ENCODE measurements at places on chromosomes 1 and 21.
A peak's percentile ranks its signal among the peaks of the same experiment; 100 is the strongest.

- no peak for DNase-seq
Measured at GRCh38 chr1:200784576-200784975, 45.9 kb downstream of the CAMSAP2 start.

DNA sequence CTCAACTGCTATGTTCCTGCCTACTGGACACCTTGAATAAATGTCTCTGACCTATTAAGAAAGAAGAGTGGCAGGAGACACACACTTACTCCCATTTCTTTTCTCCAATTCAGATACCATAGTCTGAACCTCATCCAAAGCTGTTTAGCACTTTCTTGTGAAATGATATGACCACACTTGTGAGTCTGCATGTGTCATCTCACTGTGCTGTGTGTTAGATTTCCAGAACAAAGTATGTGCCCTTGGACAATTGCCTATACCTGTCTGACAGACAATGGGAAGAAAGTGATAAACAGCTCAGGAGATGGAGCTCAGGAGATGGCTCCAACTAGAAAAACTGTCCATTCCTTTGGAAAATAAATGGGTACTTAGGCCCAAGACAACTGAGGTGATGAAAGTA, 48.4 kb downstream of the USP48 start:
- no peak for DNase-seq

- no peak for DNase-seq
Measured at GRCh38 chr1:54357967-54358366, 48.2 kb downstream of the SSBP3 start.

- DNase-seq = no peak
Measured at GRCh38 chr1:183780159-183780558, 24.8 kb upstream of the RGL1 start.

DNA sequence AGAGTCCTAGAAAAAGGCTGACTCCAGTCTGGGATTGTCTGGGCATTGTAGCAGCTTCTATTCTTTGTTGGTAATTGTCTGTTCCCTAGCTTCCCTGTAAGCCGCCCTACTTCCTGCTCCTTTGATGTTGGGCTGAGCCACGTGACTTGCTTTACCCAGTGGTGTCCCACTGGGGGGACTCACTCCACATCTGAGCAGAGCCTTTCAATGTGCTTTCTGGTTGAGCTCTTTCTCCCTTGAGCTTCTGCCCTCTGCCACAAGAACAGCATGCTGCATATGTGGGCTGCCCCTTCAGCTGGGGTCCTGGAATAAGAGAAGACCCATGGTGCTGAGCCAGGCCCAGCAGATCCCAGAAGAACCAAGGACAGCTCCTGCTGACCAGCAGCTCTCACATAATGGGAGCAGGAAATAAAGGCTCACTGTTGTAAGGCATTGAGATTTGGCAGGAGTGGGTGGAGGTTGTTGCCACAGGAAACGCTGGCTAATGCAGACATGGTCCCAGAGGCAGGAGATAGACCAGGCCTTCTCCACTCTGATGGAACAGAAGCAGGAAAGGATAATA, 276.3 kb upstream of the GJB5 start:
- no peak for DNase-seq

DNA sequence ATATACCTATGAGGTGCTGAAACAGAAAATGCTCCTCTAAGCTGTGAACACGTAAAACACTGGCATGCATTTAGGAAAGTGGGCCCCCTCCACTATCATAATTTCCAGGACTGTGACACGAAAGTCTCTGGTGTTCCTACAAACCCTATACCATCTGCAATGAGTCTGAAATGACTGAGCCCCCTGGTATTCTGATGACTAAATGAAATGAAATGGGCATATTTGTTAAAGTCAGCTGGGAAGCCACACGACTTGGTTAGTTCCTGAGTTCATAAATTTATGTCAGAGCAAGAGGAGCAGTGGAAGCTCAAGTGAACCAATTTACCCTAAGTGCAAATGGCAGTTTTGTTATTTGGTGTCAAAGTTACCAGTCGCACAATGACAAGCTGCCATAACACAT, 182.3 kb downstream of the KCTD3 start:
- DNase-seq = no peak

DNA sequence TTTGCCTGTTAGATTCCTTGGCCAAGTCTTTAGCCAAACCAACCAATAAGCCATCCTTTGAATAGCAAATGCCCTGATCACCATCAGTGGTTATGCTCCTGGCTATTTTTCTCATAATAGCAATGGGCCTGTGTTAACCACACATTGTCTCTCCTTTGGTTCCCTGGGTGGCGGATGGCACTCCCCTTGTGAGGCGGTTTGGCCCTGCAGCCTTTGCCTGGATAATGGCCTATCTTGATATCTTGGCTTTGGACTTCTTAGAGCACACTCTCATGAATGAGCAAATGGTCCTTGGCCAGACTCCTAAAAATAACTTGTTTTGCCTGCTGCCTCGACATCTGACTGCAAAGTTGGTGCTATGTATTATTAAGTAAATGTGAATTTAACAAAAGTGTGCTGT, 22.4 kb upstream of the ZBTB18 start:
- no peak for DNase-seq

DNA sequence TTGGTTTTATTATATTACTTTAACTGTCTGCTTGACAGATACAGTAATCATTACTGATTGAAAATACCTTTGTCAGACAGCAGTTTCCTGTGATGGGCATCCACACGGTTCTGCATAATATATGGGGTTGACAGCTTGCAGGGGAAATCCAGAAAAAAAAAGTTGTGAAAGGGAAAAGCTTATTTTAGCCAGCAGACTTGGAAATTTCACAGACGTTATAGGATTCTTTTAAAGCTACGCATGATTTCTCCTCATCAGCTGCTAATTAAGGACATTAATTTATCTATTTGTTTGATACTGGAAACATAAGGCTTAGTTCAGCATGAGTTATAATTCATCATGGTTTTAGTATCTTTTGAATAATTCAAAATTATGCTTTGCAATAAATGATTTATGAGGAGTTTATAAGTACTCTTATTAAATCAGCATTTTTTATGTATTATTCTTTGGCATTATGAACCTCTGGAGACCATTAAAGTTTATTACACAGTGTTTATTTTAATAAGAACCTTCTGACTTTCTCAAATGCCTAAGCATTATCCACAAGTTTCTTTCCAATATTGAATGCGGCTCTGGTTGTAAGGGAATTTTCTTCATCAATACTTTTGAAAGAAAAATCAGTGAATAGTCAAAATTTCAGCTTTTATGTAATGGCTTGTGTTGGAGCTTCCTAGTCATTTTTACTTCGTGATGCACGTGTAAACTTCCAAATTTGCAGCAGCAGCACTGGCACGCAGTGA, 235.3 kb upstream of the KCNK2 start:
- DNase-seq = no peak

- DNase-seq = no peak
Measured at GRCh38 chr1:199422206-199422605, 605.3 kb upstream of the NR5A2 start.

DNA sequence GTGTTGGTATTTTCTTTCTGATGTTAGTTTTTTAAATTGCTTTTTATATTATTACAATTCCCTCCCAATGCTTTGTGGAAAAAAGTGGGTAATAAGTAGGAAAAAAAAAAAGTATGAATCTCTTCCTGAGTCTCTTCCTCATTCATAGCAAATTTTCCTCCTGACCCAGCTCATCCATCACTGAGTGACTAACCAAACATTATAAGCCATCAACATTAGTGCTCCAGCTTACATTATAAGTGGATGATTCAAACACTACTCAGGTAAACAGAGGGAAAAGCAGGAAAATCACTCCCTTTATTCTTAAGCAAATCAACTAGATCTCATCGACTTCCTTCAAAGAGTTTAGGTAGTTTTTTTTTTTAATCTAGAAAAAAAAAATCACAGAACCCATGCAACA, 15.4 kb upstream of the SAMD13 start:
- no peak for DNase-seq

DNA sequence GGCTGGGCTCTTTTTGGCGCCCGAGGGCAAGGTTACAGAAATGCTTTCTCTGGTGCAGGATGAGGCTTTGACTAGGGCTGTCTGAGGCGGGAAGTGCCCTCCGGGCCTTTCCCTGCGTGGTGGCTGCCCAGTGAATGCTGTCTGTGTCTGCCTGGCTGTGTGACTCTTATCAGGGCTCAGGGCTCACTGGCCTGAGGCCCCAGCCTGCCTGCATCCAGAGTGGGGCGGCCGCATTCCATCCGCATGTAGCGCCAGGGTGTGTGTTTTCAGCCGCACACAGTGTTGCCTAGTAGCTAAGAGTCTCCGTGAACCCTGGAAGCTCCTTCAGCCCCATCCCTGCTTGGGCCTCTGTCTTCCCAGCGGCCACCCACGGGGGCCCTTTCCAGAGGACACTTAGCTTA, 59.1 kb downstream of the FAAP20 start:
- DNase-seq = no peak

DNA sequence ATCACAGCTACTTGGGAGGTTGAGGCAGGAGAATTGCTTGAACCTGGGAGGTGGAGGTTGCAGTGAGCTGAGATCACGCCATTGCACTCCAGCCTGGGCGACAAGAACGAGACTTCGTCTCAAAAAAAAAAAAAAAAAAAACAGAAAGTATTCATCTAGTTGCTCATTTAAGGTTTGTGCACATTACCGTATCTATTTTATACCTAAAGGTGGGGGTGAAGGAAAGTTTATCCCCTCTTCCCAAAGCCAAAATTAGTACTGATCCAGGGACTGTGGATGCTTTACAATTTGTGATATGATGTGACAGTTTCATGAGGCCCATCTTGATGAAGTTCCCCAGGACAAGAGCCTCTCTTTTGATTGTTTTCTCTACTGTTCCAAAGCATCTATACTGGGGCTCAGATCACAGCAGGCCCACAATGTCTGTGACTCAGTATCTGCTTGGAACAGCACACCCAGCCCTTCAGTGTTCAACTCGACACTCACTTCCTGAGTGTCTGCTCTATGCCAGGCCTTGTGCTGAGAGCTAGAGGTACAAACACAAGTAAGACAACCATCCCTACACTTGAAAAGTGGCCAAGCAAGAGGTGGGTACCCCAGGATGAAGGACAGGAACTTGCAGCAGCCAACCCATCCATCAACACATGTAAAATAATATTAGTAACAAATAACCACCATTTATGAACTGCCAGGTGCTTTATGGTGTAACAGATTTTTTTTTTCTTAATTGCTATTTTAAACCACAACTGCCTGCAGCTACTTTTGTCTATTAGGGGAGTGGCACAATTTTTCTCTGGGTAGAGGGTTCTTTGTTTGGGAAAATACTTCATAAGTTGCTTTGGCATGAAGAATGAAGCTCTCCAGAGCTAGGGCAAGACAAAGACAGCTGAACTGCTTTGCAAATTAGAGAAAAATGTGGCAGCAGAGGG, 29.0 kb upstream of the KHDRBS1 start:
- DNase-seq = peak; percentile 16

DNA sequence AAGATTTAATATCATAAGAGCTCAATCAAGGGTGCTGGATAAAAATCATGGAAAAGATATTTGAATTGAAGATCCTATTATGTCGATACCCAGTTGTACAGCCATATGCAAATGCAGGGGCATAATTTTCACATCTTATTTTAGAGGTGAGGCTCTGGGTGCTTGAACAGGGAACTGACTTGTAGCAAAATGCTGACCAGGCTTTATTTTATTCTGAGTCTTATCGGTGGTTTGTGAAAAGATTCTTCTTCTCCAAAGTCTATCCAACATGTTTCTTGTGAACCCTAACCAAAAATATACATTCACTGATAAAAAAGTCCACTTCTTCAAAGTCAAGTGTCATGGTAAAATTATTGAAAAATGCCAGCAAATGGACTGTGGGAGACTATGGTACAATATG, 475.5 kb upstream of the NEGR1 start:
- DNase-seq = no peak

DNA sequence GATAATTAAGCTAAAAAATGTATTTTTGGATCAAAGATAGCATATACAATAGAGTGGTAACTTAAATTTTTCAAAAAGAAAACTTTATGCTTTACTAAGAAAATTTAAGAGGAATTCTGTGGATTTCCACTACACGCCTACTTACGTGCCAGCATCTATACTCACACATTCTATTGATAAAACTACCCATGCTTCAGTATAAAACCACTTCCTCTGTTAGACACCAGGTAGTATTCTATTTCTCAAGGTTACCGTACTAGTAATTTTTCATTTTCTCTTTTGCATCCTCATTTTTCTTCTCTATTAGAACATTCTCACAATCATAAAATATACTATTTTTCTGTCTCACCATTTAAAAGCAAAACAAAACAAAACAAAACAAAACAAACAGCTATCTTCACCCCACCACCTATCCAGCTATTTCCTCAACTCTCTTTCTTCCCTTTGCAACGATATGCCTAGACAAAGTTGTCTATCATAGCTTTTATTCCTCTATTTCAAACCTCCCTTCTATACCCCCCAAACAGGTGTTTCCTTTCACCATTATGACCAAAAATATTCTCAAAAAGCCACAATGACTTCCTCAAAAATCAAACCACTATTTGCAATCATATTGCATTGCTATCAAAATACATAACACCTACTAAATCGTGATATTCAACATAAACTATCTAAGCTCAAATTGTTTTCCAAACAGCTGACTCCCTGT, 1652.0 kb downstream of the MRPL39 start:
- DNase-seq = no peak

- DNase-seq = peak; percentile 29
Measured at GRCh38 chr1:58857680-58858673, 74.1 kb upstream of the JUN start.

DNA sequence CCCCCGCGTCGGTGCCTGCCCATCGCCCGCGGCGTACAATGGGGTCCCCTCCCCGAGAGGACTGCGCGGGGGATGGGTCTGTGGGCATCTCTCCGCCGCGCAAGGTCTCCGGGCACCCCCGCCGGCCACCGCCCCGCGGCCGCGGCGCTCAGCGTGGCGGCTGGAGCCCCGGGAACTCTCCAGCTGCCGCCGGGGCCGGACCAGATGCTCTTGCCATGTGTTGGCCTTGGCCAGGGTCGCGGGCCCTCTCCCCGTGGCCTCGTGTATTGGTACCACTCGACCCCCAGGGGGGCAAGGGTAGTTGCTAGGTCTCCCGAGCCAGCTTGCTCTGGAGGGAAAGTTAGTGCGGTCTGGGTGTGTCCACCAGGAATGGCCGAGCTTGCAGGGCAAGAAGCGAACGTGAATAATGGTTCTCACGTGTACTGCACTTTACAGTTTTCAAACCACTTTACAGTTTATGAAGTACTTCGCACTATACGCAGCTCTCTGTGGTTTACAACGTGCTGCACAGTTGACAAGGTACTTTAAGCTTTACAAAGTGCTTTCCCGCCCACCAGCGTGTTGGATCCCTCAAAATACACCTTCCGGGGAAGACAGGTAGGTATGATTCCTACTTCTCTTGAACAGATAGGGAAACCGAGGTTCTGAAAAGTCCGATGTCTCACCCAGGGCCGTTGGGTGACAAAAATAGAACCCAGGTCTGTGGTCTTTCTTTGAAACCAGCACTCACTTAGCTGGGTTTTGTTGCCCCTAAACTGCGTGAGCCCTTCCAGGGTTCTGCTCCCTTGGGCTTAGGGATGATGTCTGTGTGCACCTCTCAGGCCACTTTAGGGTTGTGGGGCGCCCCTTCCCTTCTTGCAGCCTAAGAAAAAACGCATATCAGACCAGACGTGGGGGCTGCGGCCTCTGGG, 1.2 kb downstream of the EPHB2 start:
- no peak for DNase-seq
